ENCODE measurements at places on chromosomes 7 and 10.

- DNase-seq, result no peak
Observed at GRCh38 chr10:131855461-131856401, 45.1 kb upstream of the PPP2R2D start.

- no peak for DNase-seq
Observed at GRCh38 chr10:55223352-55223751, 422.3 kb upstream of the PCDH15 start.

GRCh38 chr10:273088-273487 lies 137.8 kb downstream of the ZMYND11 start:
- no peak for DNase-seq

DNA sequence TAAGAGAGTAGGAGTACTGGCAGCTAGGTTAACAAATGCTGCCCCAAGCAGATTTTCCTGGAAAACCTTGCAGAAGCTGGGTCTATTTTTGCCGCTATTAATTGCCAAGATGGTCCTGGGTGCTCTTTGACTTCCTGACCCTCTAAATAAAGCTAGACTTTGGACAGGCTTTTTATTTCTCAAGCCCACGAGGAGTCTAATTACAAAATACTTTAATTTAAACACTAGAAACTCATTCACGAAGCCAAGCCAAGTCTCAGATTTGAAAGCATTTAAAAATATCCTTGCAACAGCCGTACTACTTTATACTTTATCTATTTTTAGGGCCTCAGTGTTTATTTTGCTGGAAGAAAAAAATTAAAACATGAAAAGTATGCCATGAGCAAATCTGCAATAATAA lies 45.1 kb downstream of the TMEM26 start:
- no peak for DNase-seq

DNA sequence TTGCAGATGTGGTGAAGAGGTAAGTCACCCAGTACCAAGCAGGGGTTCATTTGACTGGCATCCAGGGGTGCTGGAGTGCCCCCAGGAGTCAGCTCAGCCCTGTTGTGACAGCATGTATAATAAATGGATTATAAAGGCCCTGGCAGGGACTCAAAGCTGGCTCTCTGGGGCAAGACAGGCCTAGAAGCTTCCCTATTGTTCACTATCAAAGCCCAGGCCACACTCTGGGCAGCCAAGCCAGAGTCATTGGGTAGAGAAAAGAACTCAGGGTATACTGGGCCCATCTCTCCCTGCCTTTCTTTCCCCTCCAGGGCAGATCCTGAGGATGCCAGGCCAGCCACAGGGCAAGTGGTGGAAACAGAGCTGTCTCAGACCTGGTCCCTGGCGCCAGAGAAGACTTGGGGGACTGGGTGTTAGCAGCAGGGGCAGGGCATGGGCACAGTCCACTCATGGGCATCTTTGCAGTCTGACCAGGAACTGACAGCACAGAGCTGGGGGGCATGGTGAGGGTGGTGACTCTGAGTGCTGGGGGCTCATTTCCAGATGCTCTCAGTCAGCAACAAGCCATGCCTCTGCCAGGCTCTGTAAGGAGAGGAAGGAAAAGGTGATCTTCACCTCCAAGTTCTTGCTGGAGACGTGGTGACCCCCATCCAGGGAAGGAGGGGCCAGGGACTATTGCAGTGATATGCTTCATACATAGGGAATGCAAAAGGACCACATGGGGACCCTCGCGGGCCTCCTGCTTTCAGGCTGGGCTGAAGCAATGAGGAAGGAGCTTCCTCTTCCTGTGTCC lies 11.7 kb downstream of the RBP3 start:
- DNase-seq, result no peak

- DNase-seq, result no peak
Observed at GRCh38 chr10:3781468-3782145, 3.4 kb downstream of the KLF6 start.

DNA sequence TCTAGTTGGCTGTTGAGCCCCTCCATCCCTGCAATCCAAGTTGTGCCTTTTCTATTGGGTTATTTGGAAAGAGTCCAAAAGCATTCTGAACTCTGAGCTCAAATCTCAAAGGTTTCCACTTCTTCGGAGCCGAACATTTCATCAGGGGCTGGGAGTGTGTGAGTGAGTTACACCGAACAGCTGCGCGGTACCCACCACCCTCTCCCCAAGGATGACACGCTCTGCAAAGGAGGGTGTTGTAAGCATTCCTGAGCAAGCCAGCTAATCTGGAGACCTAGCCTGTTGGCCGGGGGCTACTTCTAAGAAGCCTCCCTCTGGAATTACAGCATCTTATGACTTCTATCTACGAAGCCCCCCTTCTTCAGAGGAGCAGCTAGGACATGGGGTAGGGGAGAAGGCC lies 270.5 kb downstream of the CREB5 start:
- no peak for DNase-seq

DNA sequence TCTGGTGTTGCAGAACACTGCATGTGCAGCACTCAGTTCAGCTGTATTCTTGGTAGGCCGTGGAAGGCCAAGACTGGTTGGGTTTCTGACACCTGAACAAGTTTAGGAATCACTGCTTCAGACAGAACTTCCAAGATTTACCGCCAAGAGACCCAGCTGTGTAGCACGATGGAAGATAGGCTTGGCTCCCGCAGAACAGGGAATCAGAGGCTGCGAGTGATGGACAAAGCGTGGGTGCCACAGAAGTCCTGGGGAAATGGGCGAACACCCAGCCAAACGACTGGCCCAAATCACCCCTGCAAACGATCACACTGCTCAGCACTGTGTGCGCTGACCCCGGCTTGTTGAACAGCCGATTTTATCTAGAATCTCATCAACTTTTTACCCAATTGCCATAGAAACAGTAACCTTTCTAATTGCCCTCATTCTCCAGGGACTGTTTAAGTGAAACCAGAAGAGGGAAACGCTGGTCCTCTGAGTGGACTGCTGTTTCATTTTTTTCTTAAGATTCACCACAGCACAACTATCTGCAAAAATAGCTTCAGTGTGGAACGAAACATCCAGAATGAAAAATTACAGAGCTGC lies 17.9 kb downstream of the ZFAND2A start:
- no peak for DNase-seq
